Activated T-cell treated with anti-CD3 and anti-CD28 coated beads, Interleukin-2, amount 50 U/mL, for 24 hours (primary cell): ENCODE measurements at places on chromosomes 3 and 15.

GRCh38 chr15:28989239-28989830 is 103.6 kb downstream of the APBA2 start:
- DNase-seq, result no peak

DNA sequence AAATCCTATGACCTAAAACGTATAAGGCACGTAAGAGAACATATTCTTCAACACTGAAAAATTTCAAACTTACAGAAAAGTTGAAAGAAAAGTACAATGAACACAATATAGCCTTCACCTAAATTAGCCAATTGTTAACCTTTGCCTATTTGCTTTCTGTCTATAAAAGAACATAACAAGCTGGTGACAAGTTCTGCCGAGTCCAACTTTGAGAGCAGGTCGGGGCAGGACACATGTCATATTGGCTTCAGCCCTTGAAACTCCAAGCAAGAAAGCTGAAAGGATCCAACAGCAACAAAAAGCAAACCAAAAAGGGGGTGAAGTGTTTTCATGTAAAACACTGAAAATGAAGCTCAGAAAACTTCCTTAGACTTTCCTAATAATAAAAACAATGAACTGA is 59.1 kb downstream of the TBC1D2B start:
- DNase-seq, result no peak

GRCh38 chr3:195448205-195448875 is 5.5 kb upstream of the ACAP2 start:
- no peak for DNase-seq

DNA sequence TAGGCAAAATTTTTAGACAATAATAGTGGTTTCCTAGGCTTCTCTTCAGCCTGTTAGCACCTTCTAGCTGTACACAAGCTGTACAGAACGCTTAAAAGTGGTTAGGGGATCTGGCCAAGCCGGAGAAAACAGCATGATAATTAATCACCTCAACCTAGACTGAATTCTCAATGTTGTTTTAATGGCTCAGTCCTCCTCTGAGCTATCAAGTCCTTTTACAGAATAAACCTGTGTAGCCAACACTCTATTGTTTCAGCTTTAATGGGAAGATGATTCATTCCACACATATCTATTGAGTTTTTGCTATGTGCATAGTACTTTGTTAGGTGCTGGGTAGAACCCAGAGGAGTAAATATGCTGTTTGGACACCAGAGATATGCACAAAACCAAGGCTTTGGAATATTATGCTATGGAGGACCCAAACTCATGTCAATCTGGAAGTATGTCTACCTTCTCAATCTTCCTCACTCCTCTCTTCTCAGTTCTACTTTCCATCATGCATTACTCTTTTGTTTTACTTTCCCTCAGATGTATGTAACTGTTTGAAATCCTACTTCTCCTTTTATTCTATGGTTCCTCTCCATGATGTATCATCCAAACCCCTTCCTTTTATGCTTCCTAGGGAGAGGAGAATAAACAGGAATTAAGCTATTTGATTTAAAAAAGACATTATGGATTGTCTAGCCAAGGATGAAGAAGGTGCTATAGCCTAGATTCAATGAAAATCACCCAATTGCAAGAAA is 27.6 kb upstream of the UBE2E2 start:
- no peak for DNase-seq

GRCh38 chr15:91853948-91854638 is 585 bp downstream of the SLCO3A1 start:
- DNase-seq, result peak; percentile 66
